ENCODE measurements at places on chromosomes 3 and 15. TPM values are rescaled to one million over a fixed set of nuclear protein-coding genes. Genes with fewer than 3 reads are reported as not detected.

DNA sequence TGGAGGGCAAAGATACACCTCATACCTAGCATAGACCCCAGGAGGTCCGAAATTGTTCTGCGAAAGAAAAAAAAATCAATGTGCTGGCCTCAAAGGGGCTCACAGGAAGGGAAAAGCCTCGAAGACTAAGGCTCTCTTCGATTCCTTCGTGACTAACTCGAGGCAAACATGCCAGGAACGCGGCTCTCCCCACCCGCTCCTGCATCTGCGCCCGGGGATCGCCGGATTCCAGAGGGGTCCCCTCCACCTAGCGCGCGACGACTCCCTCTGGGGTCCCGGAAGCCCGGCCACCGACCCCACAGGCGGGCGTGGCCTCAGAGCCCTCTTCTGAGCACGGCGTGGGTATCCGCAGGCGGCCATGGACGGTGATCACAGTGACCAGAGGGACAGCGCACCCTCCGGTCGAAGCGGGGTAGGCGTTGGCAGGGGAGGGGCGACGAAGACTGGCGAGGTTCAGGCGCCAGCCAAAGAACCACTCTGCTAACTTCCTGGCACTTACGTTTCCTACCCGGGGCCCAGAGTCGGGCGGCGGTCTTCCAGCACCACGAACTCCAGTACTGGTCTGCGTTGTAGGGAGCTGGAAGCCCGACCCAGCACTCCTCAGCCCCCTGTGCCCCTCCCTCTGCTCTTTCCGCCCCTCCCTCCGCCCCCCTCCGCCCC lies 515 bp upstream of the EIF3J start:
- DNase-seq, result no peak
- H3K27ac ChIP-seq, result peak overlapping the region; percentile 87
- H3K4me1 ChIP-seq, result peaks cover 34% of the 10 kb centered on the region

- H3K27me3 ChIP-seq, result peaks cover 2% of the 10 kb centered on the region
- DNase-seq, result no peak
- no peak within 1 kb of the TSS for H3K4me3 ChIP-seq
- H3K4me1 ChIP-seq, result no peaks in the 10 kb centered on the region
Measured at GRCh38 chr3:21750831-21751391, at the start of gene ZNF385D. TSS of gene ZNF385D (minus strand) at chr3:21751210. CDS start at chr3:21750916, 294 bp downstream.

GRCh38 chr15:66798426-66799061 lies 96.5 kb downstream of the SMAD6 start:
- no peak for DNase-seq
- no peak overlapping the region for H3K27ac ChIP-seq
- H3K27me3 ChIP-seq, result peaks cover 5% of the 10 kb centered on the region
- no peaks in the 10 kb centered on the region for H3K36me3 ChIP-seq
- H3K4me1 ChIP-seq, result no peaks in the 10 kb centered on the region
- no peak overlapping the region for H3K4me3 ChIP-seq

DNA sequence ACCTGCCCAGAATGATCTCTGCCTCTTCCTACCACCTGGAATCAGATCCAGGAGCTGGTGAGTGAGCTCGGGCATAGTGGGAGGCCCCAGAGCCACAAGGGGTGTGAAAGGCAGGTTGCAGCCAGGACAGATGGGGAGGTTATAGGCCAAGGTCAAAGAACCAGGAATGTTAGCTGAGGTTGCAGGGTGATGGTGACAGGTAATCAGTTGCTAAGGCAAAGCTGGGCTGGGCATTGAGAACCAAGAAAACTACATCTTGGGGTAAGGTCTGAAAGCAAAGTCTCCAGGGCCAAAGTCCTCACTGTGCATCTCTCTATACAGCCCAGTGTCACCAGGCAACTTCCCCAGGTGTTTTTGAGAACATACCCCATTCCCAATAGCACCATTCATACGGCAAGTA lies 38.4 kb upstream of the SLC6A11 start:
- no peak overlapping the region for H3K4me3 ChIP-seq
- H3K36me3 ChIP-seq, result no peaks in the 10 kb centered on the region
- H3K27ac ChIP-seq, result no peak overlapping the region

- DNase-seq, result no peak
- H3K4me1 ChIP-seq, result peaks cover 22% of the 10 kb centered on the region
- H3K27me3 ChIP-seq, result no peaks in the 10 kb centered on the region
- H3K4me3 ChIP-seq, result no peak overlapping the region
- no peaks in the 10 kb centered on the region for H3K36me3 ChIP-seq
Measured at GRCh38 chr3:30742796-30743619, 136.6 kb downstream of the TGFBR2 start.

LRTM1 gene
- not detected for total RNA-seq
